Stimulated activated CD4-positive, alpha-beta T cell treated with anti-CD3 and anti-CD28 coated beads, Interleukin-4, amount 100 ng/mL, for 48 hours (primary cell): ENCODE measurements at places on chromosomes 7 and 10.

- DNase-seq, result no peak
These were observed 6.6 kb upstream of the ABCC2 start for GRCh38 chr10:99775850-99776249.

- no peak for DNase-seq
These were observed 298.1 kb upstream of the NEBL start for GRCh38 chr10:21195252-21195651.

DNA sequence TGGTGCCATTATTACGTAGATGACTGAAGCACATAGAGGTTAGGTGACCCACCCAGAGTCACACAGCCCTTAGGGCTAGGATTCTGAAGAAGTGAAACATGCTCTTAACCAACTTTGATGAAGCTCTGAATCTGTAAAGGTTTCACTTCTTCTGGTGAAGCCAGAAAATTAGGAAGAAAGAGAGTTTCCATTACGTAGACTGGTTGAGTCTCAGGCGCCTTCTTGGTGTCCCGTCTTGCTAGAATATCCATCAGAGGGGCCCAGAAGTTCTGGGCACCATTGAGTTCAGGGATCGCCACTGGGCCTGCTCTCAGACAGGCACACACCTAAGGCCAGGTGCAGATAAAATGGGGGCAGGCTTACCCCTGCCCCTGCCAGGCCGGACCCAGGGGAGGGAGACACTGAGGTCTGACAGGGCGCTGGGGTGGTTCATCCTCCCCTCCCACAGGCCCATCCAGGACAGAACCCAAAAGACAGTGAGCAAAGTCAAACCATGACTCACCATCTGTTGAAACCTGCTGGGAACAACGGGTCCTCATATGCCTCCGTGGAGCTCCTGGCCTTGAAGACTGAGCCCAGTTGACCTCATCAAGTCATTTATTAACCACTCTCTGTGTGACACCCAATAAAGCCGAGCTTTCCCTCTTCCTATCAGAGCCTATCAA is 33.2 kb downstream of the DRGX start:
- DNase-seq, result no peak

DNA sequence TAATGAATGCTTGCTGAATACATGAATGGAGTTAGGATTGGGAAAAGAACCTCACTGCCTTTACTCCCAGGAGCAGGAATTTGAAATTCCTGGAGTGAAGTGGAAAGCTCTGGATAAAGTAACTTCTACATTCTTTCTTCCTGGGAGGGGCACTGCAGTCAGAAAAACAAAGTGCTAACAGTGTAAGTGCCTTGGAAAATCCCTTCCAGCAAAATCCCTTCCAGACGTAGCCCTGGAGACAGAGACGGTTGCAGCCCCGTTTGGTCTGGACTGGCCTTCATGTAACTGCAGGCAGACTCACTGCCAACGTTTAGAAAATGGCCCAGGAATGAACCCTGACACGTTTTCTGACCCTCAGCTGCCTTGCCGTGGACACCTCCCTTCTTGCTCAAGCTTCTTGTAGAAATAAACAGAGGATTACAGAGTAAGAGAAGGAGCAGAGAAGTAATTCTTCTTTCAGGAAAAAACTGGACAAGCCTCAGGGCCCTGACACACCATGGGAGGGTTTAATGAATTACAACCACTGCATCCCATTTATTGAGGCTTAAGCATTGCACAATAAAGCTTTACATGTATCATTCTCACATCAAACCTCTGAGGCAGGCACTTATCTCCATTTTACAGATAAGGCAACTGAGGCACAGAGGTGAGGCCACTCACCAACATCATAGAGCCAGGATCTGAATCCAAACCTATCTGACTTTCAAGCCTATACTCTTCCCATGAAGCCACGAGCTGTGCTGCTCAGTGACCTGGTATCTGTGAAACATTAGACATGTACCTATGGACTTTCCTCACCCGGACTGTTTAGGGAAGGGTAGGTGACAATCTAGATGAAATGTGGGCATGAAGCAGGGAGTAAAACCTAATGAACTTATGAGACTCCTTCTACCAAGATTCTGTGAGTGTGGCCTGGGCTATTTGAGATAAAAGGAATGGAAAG is 7.8 kb downstream of the ITPRIP start:
- no peak for DNase-seq

DNA sequence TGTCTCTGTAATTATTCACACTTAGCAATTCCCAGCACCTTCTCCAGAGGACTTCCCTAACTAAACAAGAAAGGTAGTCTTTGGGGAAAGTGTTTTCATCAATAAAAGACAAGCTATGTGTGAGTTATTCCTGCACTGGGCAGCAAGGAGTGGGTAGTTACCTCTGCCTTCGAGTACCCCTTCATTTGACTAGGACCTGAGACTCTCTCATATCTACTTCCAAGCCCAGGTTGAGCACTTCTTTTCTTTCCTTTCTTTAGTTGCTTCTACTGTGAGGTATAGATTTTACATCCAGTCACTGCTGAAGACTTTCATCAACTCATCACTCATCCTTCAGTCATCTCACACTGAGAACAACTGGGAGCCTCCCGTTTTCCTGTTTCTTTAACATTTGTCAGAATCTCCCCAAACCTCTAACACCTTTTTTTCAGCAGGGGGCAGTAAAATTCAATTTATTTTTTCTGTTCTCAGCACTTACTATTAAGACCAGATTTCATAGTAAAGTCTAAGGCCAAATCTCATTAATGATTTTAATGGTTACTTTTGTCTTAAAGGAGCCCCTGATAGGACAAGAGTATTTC is 80.1 kb upstream of the PRSS1 start:
- no peak for DNase-seq

DNA sequence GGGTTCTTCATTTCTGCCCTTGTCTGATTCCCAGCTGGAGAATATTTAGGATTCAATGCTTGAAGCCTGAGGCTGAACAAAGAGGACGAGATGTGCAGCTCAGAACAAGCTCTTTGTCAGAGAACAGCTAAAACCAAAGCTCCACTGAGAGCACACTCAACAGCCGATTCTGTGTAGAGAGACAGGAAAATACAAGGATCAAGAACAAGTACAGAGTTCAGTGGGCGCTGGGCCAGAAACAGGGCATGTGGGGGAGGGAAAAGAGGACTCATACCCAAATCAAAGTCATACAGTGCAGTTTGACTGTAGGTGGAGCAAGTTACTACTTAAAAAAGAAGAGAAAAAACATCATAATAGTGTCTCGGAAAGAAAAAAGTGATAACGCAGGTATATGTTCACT is at the start of gene AGMO:
Gene AGMO, minus strand, starts transcription at position 181 of the 400 bp plus-strand sequence.
- DNase-seq, result no peak

DNA sequence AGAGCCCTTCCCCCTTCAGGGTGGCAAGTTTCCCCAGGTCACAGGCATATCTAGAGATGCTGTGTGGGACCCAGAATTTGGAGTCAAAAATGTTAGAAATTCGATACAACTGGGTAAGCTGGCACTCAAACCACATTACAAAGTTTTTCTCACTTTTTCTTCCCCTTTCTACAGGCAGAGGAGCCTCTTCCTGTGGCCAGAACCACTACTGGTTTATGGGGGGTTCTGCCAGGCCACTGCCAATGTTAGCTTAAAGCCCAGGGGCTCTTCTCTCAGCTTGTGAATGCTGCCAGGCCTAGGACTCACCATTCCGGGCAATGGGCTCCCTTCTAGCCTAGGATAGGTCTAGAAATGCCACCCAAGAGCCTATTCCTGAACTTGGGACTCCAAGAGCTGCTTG is 617.9 kb upstream of the PHF14 start:
- DNase-seq, result no peak

GRCh38 chr10:34109952-34110702 is 705.0 kb downstream of the PARD3 start:
- no peak for DNase-seq

- DNase-seq, result no peak
These were observed 448.6 kb upstream of the NRP1 start for GRCh38 chr10:33783078-33783477.

DNA sequence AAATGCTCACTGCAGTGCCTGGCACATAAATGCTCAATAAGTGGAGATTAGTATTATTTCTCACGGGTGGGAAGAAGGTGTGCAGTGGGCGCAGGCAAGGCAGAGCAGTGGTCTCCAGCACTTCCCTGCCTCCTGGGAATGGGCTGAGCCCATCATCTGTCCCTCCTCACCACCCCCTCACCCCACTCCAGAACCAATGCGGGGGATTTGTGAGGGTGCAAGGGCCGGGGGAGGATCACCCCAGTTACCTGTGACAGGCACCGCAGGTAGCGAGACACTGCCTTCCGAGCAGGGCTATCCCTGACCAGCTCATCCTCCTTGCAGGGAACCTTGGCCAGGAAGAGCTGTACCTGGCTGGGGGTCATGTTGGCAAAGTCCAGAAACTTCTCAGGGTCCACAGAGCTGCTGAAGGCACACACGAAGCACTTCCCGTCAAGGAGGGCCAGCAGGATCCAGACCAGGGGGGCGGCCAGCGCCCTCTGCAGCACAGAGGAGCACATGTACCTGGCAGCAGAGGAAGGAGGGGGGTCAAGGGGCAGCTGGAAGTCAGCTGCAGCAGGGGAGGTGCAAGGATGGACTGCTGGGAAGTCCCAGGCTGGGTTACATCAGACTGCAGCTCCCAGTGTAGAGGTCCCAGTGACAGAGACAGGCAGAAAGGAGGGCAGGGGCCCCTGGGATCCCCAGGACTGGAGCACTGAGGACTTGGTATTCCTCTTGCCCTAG is 2.8 kb downstream of the CALHM3 start:
- no peak for DNase-seq

GRCh38 chr10:1576467-1577372 is 160.6 kb downstream of the ADARB2 start:
- DNase-seq, result no peak

GRCh38 chr7:163298-163695 is 29.1 kb upstream of the FAM20C start:
- no peak for DNase-seq

DNA sequence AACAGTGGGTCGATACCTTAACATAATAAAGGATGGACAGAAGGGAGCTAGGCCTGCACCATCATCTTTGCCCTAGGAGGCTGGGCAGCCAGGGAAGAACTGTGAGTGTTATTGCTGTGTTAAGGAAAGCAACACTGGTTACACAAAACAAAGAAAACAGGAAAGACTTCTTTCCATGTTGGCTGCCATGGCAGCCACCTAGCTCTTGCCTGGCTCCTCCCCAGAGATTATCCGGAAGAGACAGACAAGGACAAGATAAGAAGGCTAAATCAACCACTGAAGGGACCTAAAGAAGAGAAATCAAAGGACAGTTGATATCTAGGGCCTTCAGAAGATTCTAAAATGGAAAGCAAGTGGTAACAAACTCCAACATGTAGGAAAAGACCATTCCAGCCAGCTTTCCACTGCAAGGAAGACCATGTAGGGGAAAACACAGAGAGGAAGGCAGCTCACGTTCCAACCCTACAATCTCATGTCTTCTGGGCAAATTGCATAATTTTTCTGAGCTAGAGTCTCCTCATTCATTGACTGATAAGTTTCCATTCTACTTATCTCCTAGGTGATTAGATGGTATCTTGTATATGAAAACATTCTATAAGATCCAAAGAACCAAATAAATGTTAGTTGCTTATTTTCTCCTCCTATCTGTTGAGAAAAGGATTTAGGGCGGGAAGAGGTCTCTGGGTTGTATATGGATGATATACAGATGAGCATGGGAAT is 51.2 kb downstream of the SP8 start:
- DNase-seq, result no peak

DNA sequence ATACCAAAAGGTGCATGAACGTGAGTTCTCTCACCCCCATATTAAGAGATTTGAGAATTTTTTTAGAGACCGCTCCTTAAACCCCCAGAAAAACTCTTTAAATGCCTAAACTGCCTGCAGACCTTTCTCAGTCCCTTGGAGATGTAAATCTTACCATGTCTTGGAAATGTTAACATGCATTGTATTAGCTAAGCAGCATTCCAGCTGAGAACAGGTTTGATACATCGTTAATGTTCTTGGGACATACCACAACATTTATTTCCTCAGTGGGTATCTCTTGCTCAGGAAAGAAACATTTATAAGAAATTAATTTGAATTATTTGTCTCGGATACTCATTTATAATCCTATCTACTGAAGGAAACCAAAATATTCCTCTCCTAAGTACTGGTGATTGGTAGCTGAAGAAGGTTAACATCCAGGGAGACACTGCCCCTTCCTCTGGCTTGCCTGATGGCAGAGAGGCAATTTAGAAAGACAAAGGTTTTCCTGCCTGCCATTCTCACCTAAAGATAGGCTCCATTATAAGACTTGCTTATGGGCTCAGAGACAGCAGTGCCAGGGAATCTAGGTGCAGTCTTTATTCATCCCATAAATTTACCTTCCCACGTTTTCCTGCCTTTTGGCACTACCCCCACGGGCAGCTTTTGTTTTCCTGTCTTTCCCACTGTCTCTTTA is 141.2 kb downstream of the COBL start:
- DNase-seq, result no peak

GRCh38 chr10:90141791-90142190 is 440.4 kb downstream of the KIF20B start:
- DNase-seq, result no peak

DNA sequence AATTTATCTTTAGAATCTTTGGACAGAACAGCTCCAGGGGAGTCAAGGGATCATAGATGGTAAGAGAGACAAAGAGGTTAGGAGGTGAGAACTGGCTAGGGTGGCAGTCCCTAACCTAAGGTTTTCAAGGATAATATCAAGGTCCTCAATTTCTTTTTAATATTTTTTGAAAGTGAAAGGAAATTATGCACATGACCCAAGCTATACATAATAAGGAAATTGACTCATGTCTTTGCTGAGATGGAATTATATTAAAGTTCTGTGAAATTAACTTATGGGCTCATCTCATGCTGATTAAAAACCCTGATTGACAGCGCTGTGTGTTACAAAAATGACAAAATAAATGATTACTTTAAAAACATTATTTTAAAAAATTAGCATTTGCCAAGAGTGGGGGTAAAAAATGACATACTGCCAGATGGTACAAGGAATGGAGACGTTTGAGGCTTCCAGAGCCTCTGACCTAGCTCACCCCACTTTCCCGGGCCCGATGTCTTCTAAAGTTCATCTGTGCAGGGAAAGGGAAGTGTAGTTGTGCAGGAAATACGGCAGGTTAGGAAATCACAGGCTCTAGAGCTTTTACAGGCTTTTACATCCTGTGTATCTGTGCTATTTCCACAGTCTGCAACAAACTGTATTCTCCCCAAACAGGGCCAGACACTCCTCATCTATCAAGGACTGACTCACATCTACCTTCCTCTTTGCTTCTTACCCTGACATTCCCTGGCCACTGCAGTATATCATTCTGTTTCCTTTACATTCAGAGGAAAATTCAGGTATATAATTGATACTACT is 185.6 kb upstream of the PRSS58 start:
- DNase-seq, result no peak

- no peak for DNase-seq
These were observed 181.0 kb upstream of the RHOBTB1 start for GRCh38 chr10:61124756-61125530.

DNA sequence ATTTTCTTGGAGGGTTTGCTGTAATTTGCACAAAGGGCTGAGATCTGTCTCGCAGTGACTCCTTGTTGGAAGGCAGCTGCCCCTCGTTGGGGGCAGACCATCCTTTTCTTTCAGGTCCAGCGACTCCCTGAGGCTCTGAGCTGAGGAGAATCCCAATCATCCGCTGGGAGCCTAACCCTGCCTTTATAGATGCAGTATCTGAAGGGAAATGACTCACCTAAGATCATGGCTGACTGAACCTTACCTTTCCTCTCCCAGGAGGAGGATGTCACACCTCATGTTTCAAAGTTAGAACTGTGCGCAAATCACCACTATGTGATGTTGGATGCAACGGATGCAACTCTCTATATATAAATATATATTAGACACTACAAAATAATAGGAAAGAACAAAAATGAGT is 36.4 kb upstream of the MXI1 start:
- DNase-seq, result no peak

GRCh38 chr7:99622596-99622995 is 5.8 kb downstream of the ZSCAN25 start:
- no peak for DNase-seq
